ENCODE measurements at places on chromosomes 5 and 9. TPM values are rescaled to one million over a fixed set of nuclear protein-coding genes. Genes with fewer than 3 reads are reported as not detected.
A peak's percentile ranks its signal among the peaks of the same experiment; 100 is the strongest.

- H3K4me1 ChIP-seq: peaks cover 37% of the 10 kb centered on the region
- peak overlapping the region; percentile 82 for H3K27ac ChIP-seq
- no peak for DNase-seq
- H3K36me3 ChIP-seq: no peaks in the 10 kb centered on the region
- no peaks in the 10 kb centered on the region for H3K27me3 ChIP-seq
- no peak overlapping the region for H3K4me3 ChIP-seq
Measured at GRCh38 chr5:74328221-74328630, 312.3 kb downstream of the ENC1 start.

- no peak for DNase-seq
- no peak overlapping the region for H3K27ac ChIP-seq
- H3K36me3 ChIP-seq: peaks cover 63% of the 10 kb centered on the region
- no peaks in the 10 kb centered on the region for H3K4me1 ChIP-seq
Measured at GRCh38 chr5:464843-465590, 22.0 kb downstream of the EXOC3 start.

DNA sequence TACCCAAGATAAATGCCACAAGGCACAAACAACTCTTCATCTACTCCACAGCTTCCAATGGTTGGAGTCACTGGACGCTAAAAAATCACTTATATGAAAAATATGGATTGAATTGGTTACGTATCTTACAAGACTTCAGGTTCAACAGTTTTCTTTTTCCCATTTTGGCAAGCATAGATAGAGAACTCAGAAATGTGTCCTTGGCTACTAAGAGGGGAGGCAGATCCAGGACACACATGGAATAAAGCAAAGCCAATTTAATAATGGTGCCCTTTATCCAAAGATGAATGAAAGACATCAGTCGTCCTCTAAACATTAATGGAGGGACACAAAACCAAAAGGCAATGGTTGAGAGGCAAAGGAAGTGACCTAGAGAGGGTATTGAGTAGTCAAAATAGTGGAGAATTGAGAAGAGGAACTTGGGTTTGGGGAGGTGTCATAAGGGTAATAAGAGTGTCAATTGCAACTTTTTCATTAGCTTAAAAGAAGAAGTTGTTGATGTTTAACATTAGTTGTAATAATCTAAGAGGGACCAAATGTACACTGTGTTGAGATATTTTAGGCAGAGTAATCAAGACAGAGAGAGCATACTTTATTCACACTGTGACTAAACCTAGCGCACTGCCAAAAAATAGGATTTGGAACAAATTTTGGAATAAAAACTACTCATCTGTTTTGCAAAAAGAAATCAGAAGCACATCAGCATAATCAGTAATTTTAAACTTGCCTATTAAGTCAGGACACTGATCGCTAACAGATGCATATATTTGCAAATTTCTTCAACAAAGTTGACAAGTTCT, 308.2 kb downstream of the ARL15 start:
- no peak for DNase-seq
- no peaks in the 10 kb centered on the region for H3K36me3 ChIP-seq
- H3K27ac ChIP-seq: no peak overlapping the region
- no peaks in the 10 kb centered on the region for H3K4me1 ChIP-seq

GRCh38 chr5:53053364-53053763, 56.2 kb downstream of the MOCS2 start:
- peaks cover 14% of the 10 kb centered on the region for H3K36me3 ChIP-seq
- no peak overlapping the region for H3K27ac ChIP-seq

DNA sequence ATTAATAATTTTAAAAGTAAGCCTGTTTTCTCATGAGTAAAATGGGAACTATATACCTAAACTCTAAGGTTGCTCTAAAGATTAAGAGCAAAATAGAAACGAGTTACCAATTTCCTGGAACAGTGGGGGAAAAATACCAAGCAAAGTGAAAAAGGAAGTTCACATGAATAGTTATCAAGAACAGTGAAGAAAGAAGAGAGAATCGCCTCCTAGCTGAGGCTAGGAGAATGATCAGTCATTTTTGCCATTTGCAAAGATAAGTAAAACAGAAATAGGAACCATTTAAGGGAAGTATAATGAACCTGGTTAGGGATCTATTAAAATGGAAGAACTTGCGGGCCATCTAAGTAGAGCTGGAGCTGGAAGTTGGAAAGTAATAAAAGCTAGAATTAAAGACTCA, 50.7 kb downstream of the P4HA2 start:
- no peak overlapping the region for H3K4me3 ChIP-seq
- no peaks in the 10 kb centered on the region for H3K36me3 ChIP-seq
- H3K27ac ChIP-seq: no peak overlapping the region
- no peak for DNase-seq

GRCh38 chr5:62315376-62316175, 9.6 kb downstream of the KIF2A start:
- H3K27ac ChIP-seq: peak overlapping the region; percentile 12
- no peak overlapping the region for H3K4me3 ChIP-seq
- no peaks in the 10 kb centered on the region for H3K27me3 ChIP-seq
- peaks cover 2% of the 10 kb centered on the region for H3K36me3 ChIP-seq
- H3K4me1 ChIP-seq: peaks cover 5% of the 10 kb centered on the region

HAUS6 gene
- polyA plus RNA-seq: 10.5 TPM

GABRA6 gene
- not detected for polyA plus RNA-seq

DNA sequence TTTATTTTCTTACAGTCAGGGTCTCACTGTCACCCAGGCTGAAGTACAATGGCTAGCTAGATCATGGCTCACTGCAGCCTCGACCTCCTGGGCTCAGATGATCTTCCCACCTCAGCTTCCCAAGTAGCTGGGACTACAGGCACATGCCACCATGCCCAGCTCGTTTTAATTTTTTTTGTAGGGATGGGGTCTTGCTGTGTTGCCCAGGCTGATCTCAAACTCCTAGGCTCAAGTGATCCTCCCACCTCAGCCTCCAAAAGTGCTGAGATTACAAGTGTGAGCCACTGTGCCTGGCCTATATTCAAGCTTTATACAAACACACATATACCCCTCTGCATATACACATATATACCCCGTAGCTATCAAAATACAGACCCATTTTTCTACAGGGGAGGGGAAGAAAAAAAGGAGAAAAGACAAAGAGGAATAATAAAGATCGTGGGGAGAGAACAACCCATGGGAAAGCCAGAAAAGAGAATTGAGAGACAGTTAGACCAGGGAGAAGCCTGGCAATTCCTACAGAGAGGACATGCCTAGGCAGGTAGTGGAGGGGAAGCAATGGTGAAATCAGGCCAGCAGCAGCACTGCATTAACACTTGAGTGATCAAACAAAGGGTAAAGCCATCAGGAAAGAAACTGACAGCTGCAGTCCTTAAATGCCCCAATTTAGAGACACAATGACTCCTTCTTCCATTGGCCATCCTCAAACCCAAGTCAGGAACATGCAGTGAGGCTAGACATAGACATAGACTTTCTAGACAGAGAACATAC, 102.7 kb downstream of the EFNA5 start:
- H3K27ac ChIP-seq: no peak overlapping the region
- no peaks in the 10 kb centered on the region for H3K27me3 ChIP-seq
- peaks cover 15% of the 10 kb centered on the region for H3K4me1 ChIP-seq
- no peaks in the 10 kb centered on the region for H3K36me3 ChIP-seq
- H3K4me3 ChIP-seq: no peak overlapping the region

DNA sequence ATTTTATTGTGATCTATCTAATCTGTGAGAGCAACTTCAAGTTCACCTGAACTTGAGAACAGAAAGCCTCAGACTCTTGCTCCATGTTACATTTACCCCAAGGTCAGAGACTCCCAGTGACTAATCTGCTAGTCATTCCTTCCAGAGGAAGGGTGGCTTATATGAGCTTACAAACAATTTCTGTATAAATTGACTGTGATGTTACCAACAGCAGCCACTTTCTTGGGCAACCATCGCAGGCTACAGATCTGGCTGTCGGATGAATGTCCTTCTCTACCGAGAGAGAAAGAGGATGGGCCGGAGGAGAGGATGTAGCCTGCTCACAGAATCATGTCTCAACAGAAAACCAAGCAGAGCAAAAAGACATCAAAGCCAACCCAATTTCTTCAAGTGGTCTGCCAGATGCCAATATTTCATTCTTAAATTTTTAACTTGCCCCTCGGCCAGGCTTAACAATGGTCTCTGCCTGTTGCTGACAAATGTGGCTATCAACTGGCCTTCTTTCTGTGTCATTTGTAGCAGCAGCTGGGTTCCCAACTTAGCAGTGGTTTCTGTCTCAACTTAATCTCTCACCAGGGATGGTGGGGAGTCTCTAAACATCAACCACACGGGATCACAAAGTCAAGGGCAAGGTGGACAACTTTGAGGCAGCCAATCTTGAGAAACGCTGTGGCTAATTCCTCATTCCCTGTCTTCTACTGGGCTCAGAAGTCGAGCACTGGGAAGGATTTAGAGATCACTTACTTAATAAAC, 81.3 kb downstream of the RAPGEF1 start:
- no peaks in the 10 kb centered on the region for H3K27me3 ChIP-seq
- H3K36me3 ChIP-seq: no peaks in the 10 kb centered on the region
- H3K4me3 ChIP-seq: no peak overlapping the region
- peaks cover 50% of the 10 kb centered on the region for H3K4me1 ChIP-seq
- H3K27ac ChIP-seq: peak overlapping the region; percentile 79

- DNase-seq: no peak
- peaks cover 18% of the 10 kb centered on the region for H3K36me3 ChIP-seq
- no peaks in the 10 kb centered on the region for H3K27me3 ChIP-seq
- H3K27ac ChIP-seq: no peak overlapping the region
- no peak overlapping the region for H3K4me3 ChIP-seq
- H3K4me1 ChIP-seq: peaks cover 10% of the 10 kb centered on the region
Measured at GRCh38 chr9:124271660-124272059, 13.9 kb downstream of the NEK6 start.

TMEM252 gene
- polyA plus RNA-seq: 2.4 TPM

NMUR2 gene
- 0.75 TPM for polyA plus RNA-seq

DNA sequence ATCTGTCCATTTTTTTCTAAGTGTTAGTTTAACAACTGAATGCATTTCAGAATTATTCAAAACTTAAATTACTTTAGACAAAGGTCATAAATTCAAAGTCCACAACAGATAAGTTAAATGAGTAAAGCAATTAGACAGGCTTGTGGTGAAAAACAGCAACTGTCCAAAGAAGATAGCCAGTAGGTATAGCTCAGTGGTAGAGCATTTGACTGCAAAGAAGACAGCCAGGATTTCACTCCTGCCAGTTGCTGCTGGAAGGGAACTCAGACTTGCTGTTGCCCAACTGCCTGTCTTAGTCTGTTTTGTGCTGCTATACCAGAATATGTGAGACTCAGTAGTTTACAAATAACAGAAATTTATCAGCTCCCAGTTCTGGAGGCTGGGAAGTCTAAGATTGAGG, 10.0 kb downstream of the FANCC start:
- H3K36me3 ChIP-seq: no peaks in the 10 kb centered on the region
- DNase-seq: peak; percentile 83
- H3K4me1 ChIP-seq: peaks cover 13% of the 10 kb centered on the region
- H3K27ac ChIP-seq: peak overlapping the region; percentile 56
- H3K4me3 ChIP-seq: no peak overlapping the region
- H3K27me3 ChIP-seq: no peaks in the 10 kb centered on the region

GRCh38 chr9:2838371-2839000, 5.4 kb downstream of the PUM3 start:
- peaks cover 6% of the 10 kb centered on the region for H3K4me1 ChIP-seq
- H3K27me3 ChIP-seq: no peaks in the 10 kb centered on the region
- DNase-seq: no peak
- peaks cover 25% of the 10 kb centered on the region for H3K36me3 ChIP-seq
- H3K4me3 ChIP-seq: no peak overlapping the region

SPINK5 gene
- 0.70 TPM for polyA plus RNA-seq

GRCh38 chr9:131358556-131358955, 35.3 kb upstream of the PRRC2B start:
- DNase-seq: no peak
- no peak overlapping the region for H3K4me3 ChIP-seq
- no peaks in the 10 kb centered on the region for H3K36me3 ChIP-seq
- H3K4me1 ChIP-seq: peaks cover 15% of the 10 kb centered on the region
- H3K27me3 ChIP-seq: no peaks in the 10 kb centered on the region

GRCh38 chr9:19385786-19386501, 5.9 kb upstream of the RPS6 start:
- H3K4me1 ChIP-seq: no peaks in the 10 kb centered on the region
- no peak for DNase-seq
- H3K27me3 ChIP-seq: no peaks in the 10 kb centered on the region
- H3K36me3 ChIP-seq: no peaks in the 10 kb centered on the region
- no peak overlapping the region for H3K4me3 ChIP-seq

DNA sequence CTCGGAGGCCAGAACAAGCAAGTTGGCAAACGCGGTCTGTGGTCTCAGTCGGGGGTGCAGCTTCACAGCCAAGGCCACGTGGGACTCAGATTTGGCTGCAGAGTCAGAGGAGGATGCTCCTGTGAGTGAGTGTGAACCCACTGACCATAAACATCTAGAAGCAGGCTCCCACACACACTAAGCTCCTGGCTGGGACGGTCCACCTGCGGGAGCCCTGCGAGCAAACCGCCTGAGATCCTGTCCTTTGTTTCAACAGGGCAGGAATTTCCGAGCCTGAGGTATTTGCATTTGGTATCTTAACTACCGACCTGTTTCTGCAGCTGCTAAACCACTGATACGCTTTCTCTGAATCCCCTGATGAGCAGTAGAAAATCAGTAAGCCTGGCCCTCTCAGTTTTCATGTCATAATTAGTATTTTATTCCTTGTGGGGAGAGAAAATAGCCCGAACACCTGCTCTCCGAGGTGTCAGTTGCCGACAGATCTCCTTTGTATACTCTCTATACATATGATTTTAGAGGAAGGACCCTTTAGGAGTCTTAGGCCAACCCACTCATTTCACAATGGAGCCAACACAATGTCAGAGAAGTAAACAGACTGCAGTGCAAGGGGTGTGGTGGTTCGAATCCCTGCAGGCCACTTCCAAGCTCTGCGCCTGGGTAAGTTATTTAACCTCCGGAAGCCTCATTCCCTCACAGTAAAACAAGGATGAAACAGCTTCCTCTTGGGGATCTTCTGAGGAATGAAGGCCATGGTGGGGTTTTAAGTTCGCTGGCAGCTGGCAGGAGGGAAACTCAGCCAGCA, 40.9 kb upstream of the PWWP2A start:
- H3K27me3 ChIP-seq: no peaks in the 10 kb centered on the region
- H3K4me3 ChIP-seq: no peak overlapping the region
- H3K27ac ChIP-seq: no peak overlapping the region

- no peak overlapping the region for H3K4me3 ChIP-seq
- no peaks in the 10 kb centered on the region for H3K4me1 ChIP-seq
- H3K27me3 ChIP-seq: no peaks in the 10 kb centered on the region
- no peaks in the 10 kb centered on the region for H3K36me3 ChIP-seq
- DNase-seq: no peak
Measured at GRCh38 chr9:107890921-107891465, 401.4 kb upstream of the KLF4 start.

GRCh38 chr5:21680641-21681040, 1172.5 kb downstream of the CDH12 start:
- no peak overlapping the region for H3K4me3 ChIP-seq
- no peaks in the 10 kb centered on the region for H3K36me3 ChIP-seq
- no peaks in the 10 kb centered on the region for H3K27me3 ChIP-seq
- no peaks in the 10 kb centered on the region for H3K4me1 ChIP-seq

- no peaks in the 10 kb centered on the region for H3K36me3 ChIP-seq
- H3K4me3 ChIP-seq: no peak overlapping the region
- no peak for DNase-seq
Measured at GRCh38 chr5:158014372-158014771, 155.4 kb upstream of the CLINT1 start.
